ENCODE measurements at places on chromosomes 11 and 22. TPM values are rescaled to one million over a fixed set of nuclear protein-coding genes. Genes with fewer than 3 reads are reported as not detected.

Gene ARHGAP42
- 0.24 TPM for total RNA-seq

DNA sequence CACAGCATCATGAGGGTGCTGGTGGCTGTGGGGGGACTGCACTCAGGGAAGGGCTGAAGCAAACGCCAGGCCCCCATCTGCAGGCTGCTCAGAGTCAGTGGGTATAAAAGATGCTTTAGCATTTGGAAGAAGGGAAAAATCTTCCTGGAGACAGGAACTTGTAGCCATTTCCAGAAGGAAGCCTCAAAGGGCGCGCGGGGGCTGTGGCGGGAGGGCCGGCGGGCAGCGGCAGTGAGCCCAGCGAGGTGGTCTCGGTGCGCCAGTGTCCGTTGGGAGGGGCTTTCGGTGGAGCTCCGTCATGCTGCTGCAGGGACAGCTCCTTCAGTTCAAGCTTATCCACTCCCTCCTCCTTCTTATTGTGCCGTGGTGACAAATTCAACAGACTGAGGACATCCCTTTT is 63.0 kb upstream of the PITPNB start:
- DNase-seq, result no peak

DNA sequence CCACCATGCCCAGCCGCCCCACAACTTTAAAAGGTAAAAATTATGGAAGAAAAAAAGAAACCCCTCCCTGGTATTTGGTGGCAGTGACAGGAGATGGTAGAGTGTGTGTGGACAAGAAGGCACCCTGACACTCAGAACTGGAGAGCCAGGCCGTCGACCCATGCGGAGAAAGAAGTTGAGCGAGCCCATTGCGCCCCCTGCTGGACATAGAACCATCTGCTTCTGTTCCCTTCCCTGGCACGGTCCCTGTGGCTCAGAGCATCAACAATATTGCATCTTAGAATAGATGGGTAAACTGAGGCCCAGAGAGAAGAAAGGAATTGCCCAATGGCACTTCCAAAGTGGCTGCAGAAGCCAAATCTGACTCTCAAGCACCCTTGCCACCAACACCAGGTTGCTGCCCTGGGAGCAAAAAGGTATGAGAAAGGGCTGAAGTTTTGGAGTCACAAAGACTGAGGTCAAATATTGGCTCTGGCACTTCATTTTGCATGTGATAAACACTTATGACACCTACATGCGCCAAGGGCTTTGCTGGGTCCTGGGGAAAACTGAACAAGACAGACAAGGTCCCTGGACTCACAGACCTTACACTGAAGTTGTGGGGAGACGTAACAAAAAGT is 8.6 kb downstream of the MRPL11 start:
- peak; percentile 49 for DNase-seq

- no peak for DNase-seq
Observed at GRCh38 chr22:28112548-28113043, 193.5 kb upstream of the PITPNB start.

GRCh38 chr11:121672630-121673487 is 220.1 kb upstream of the SORL1-AS1 start:
- DNase-seq, result no peak

DNA sequence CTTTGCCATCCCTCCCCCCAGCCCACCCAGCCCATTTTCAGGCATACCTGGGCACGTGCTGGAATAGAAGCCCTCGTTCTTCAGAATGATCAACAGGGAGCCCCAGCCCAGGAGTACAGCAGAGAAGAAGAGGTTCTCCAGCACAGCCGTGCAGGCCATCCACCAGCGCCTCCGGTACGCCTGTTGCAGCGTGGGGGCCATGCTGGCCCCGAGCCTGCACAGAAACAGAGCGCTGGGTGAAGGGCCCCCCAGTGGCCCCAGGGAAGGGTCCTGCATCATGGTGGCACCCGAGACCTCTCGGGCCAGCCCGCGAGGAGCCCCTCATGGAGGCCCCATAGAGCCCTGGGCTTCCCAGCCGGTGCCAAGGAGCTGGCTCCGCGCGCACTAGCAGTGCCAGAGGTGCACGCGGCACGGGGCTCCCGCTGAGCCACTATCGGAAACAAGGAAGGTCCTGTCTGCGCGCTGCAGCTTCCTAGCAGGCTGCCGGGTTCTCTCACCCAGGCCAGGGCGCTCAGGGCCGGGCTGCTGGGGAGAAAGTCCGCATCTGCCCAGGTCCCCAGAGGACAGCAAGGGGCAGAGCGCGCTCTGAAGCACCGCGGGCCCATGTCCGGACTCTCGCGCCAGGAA is 1.5 kb downstream of the SLC43A1 start:
- DNase-seq, result no peak

DNA sequence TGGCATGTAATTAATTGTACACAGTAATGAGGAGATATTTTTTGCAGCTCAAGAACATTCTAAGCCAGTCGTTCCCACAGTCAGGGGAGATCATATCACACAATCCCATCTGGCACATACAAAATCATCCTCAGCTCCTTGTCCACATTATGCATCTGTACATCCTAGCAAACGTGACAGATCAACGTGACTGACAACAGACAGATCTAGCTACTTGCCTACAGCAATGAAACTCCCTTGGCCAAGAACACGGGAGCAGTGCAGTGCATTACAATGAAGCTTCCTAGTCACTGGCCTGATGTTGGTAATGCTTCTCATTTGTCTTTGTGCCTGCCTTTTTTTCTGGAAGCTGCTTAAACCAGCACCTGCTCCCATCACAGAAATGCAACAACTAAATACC is 24.5 kb upstream of the GUCY1A2 start:
- DNase-seq, result no peak

Gene ANKK1
- not detected for total RNA-seq

GRCh38 chr11:102591160-102591718 is 33.9 kb downstream of the MMP20 start:
- no peak for DNase-seq

GRCh38 chr11:119322360-119322739 is 5.4 kb upstream of the MCAM start:
- DNase-seq, result no peak

Gene SCGB1A1
- total RNA-seq, result not detected

DNA sequence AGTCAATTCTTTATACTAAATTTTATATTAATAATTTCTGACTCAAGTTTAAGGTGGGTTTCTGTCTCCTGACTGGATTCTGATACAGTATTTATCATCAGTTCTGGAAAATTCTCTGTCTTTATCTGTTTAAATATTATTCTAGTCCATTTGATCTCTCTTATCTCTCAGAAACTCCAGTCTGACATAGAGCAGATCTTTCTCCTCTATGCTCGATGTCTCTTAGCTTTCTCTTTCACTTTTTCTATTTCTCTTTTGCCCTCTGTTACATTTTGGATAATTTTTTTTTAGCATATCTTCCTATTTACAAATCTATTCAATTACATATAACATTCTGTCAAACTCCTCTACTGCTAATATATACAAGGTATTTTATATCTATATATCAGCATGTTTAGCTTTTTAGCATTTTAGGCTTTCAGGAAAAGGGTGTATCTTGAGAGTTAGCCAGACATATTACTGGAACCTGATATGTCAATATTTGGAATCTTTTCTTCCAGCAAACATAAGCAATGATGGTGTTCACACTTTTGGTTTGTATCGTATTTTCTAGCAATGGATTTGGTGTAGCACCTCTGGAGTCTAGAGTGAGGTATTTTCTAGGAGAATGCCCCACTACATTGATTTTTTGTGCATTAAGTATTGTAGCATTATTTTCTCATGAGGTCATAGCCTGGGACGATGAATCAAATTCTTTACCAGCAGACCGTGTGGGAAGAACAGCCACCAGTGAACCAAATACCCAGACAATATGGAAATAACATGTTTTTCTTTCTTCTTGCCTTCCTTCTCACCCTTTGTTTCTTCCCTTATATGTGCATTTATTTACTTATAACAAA is 4.1 kb upstream of the NNMT start:
- no peak for DNase-seq

Gene MOV10L1
- total RNA-seq, result not detected

DNA sequence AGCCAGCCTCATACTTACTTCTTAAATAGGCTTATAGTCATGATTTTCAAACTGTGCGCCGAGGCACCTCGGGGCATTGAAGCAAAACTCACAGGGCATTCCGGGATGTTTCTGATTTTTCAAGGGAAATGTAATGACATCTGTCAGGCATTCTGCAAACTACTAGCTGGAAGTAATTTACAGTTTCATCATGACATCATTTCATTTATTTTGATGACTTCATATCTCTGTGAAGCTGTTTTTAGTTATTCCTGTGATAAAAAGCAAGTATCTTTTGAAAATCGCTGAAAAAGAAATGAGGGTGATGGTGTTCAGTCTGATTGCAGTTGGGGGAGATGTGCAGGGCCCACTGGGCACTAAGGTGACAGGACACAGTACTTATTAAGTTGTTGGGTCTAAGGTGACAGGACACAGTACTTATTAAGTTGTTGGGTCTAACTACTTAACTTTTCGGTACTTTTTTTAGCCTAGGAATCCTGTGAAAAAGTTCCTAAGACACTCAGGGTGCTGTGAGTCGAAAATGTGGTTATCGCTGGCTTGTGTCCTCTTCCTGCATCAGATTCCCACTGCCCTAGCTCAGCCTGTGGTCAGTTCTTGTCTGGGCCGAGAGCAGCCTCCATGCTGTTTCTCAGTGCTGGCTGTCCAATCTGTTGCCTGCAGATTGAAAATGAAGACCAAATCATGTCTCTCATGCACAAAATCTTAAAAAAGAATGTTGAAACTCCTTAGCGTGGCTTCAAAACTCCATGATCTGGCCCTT is 42.6 kb downstream of the APLP2 start:
- no peak for DNase-seq

- DNase-seq, result no peak
Observed at GRCh38 chr22:29165321-29166060, 40.2 kb upstream of the EMID1 start.

DNA sequence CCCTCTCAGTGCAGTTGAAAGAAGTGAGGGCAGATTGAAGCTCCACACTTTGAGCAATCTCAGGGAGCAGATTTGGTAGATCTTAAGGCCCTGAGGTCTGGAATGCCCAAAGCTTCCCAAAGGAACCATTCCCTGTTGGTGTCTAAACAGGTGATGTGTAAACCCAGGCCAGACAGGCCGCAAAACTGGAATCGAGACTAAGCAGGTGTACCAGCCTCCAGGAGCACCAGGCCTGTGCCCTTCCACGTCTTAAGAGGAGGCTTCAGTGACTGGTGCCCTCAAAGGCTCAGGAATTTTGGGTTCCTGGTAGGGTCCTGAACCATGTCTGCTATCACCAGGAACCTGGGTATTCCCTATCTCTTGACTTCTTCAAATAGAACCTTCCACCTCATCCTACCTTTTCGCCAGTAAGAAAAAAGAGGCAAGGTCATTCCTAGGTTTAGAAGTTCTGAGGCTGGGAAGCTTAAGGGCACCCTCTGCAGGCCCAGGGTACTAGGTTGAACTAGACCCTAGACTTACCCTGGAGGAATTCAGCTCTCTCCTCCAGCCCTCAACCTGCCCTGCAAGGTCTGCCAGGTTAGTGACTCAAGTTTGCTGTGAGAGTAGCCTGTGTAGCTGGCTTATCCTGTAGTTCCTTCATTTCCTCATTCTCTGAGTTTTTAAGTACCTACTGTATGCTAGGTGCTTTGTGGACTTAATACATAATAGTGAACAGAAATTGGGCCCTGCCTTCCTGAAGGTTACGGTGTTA is 100.0 kb upstream of the NNMT start:
- DNase-seq, result no peak

Gene KCTD17
- 65.4 TPM for total RNA-seq

Gene OR8G1
- total RNA-seq, result not detected

DNA sequence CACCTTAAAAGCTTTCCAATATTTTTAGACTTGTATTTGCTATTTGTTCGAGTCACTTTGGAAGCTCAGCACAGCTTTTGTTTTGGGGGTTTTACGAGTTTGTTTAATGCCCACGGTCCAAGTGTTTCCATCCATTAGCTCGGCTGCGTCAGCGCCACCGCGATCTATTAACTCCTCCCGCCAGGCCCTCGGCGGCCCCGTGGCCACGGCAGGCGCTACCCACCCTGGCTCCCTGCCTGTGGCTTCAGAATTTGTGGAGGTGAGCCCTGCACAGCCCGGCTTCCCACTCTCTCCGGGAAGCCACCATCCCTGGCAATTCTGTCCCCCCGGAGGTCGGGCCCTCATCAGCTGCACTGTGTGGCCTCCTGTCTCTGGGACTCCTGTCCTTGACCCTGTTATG is 648.5 kb downstream of the BRD1 start:
- DNase-seq, result no peak

Gene CASP4
- 34.0 TPM for total RNA-seq

DNA sequence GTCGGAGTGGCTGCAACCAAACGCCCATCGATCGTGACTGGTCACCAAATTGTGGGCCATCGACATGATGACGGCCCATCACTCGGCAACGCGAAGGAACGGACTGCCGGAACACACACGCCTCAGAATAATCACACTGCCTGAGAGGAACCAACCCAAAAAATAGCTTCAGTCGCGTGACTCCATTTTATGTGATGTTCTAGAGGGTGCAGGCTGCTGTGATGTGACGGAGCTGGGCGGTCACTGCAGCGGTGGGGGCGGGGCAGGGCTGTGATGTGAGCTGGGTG is 174.6 kb downstream of the CTTN start:
- DNase-seq, result no peak

Measured in activated T-helper 1 cell treated with anti-CD3 and anti-CD28 coated beads, Interleukin-12 subunit alpha, Interleukin-12 subunit beta, Interleukin-2, Interleukin-4 antibody, amounts not matched to agents 30 ng/mL and 10 ng/mL and 1 ng/mL, durations not matched to agents 14 hours and 24 hours and 36 hours (primary cell).